ENCODE measurements at places on chromosomes 4 and X.

DNA sequence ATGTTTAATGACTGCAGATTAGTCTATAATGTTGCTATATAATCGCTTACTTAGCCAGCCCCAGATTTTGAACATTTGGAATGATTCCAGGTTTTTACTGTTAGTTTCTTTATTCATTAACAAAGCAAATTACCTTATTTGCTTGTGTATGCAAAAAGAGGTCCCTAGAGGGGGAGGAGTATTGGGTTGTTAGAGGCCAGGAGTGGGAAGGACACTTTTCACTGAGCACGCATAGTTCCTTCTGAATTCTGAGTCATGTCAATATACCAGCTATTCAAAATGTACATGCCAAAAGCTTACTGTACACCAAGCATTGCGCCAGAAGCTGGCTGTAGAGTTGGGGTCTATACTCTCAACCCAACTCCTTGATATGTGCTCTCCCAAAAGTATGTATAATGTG lies 5.1 kb upstream of the DGAT2L6 start:
- DNase-seq, result no peak

- no peak for DNase-seq
Measured at GRCh38 chrX:72142094-72142793, 10.5 kb upstream of the RTL5 start.

GRCh38 chr4:156476359-156476758 lies 495.2 kb downstream of the PDGFC start:
- peak; percentile 96 for DNase-seq

DNA sequence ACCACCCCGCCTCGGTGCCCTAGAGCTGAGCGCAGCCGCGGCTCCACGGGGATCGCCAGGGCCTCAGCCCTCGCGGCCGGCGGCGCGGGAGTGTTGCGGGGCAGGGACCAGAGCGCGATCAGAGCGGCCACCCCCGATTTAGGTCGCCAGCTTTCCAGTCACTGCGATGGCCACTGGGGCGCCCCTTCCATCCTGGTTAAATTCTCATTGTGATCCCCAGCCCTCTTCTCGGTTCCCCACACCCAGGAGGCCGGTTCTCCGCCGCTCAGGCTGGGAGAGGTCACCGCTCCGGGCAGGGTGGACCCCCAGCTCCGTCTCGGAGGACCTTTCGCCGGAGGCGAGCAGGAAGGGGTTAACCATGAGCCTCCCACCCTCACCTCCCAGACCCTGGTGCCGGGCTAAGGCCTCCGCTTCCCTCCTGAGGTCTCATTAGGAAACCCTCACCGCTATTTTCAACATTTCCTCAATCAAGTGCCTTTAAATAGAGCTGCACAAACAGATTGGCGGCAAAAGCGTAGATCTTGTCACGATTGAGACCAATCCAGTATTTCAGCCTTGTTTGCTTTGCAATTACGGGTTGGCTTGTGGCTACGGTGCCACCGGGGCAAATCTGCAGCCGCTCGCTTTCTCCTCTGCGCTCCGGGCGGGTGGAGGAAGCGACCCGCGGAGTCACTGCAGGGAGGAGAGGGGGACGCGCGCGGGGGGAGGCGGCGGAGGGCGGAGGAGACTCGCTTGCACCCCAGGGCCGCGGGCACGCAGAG lies 8.3 kb upstream of the HAND2 start:
- no peak for DNase-seq

DNA sequence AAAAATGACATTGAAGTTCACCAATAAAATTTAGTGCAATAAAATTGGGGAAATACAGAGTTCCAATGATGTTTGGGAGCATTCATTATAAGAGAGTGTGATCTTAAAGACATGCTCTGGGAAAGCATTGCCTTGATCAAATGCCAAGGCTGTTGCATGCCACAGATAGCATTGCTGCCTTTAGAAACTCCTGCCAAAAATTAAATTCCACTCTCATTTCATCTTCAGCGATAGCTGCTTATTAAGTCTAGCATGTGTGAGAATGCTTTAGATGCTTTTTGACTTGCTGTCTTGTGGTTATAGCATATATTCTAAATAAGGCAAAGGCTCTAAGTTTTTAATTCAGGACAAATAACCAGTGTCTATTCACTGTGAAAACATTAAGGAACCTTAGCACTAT lies 49.3 kb downstream of the NPNT start:
- peak; percentile 94 for DNase-seq

- no peak for DNase-seq
Measured at GRCh38 chr4:71382900-71383560, 44.2 kb downstream of the SLC4A4 start.

DNA sequence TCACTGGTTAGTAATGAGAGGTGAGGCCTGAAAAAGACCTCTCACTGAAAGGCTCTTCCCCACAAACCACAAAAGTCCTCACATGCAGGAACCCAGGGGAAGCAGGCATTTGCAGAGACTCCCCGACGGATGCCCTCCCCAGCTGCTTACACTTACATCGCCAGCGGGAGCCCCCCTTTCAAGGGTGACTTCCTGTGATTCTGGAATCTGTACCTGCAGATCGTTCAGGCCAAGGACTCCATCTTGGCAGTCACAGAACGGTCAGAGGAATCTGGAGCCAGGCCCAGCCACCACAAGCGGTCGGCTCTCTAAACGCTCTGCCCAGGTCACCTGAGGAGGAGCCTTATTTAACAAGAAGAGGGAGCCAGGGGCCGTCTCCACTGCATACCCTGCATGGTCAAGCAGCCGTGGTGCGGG lies 71.3 kb upstream of the STS start:
- no peak for DNase-seq

DNA sequence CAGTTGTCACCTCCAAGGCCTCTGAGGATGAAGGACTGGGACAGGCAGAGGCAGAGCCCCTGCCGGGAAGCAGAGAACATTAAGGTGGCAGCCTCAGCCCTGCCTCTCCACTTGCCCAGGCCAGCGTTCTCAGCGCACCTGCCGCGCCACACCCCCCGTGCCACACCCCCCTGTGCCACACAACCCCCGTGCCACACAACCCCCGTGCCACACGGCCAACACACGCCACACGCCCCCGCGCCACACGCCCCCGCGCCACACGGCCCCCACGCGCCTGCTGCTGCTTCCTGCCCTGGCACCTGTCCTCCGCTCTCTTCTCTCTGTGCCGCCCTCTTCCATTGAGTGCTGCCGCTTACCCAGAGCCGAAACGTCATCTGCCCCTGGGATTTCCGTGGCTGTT lies 58.0 kb upstream of the ZFP42 start:
- DNase-seq, result no peak

GRCh38 chrX:138877746-138878145 lies 166.2 kb upstream of the FGF13 start:
- DNase-seq, result no peak

GRCh38 chr4:157004279-157005161 lies 32.9 kb upstream of the PDGFC start:
- no peak for DNase-seq

- no peak for DNase-seq
Measured at GRCh38 chr4:169420291-169420690, 149.5 kb upstream of the SH3RF1 start.

DNA sequence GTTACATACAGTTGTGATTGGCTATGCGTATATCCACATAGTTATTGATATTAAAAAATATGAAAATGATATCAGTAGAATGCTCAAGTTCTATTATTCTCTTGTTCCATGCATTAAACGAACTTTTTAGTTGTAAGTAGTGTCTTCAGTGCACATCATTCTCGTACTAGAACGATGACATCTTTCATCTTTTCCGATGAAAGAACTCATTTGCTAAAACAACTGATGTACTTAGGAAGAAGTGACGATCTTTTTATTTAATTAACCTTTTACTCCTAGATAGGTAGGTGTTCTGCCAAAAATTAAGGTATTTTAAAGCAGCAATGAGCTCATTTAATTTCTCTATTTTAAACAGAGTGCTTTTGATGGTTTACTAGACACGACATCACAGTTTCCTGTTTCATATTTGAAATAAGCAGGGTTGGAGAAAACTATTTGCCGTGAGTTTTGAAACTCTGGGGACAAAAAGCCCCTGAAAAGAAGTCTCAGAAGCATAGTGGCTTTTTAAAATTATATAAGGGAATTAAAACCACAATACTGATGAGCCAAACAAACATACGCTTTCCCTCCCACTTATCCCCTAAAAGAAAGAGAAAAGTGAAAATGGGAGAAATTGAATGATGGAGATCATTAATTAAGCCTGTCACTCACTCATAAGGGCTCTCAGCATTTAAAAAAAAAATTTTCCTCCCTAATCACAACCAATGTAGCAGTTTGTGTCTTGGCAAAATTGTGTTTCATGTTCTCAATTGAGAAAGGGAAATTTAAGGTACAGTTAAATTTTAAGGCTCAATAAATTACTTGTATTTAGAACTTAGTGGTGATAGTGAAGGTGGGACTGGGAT lies 25.6 kb downstream of the SPRY1 start:
- no peak for DNase-seq

GRCh38 chrX:42151808-42152207 lies 228.5 kb upstream of the CASK start:
- DNase-seq, result no peak

GRCh38 chrX:150757371-150757770 lies 64.2 kb downstream of the MTMR1 start:
- no peak for DNase-seq

- no peak for DNase-seq
Measured at GRCh38 chr4:38535717-38536116, 128.3 kb upstream of the KLF3 start.

DNA sequence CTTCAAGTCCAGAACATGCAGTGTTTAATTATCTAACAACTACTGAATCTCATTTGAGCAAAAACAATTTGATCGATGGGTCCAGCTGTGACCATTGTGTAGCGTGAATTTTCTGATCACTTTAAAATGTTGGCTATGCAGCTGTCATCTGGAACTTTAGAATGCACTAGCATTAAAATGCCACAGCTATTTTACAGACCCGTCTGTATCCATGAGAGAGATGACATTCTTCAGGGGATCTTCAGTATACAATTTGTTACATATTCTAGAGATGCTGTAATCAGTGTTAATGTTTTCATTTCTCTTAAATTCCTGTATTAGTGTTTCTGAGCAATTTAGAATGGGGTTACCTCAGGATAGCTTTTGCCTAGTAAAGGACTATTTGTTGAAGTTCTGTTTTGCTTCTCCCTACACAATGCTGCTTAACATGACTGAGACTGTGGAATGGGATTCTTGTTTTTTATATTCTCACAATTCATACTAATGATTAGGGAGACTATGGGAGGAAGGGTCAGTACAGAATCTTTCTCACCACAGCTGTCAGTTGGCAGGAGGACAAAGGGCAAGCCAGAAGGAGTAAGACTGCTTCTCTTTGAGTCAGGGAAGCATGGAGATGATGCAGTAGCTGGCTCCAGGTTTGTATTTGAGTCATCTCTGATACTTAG lies 13.2 kb upstream of the CTSO start:
- no peak for DNase-seq

GRCh38 chr4:7595934-7596461 lies 161.3 kb upstream of the PSAPL1 start:
- no peak for DNase-seq

GRCh38 chr4:62619971-62620370 lies 1419.8 kb downstream of the ADGRL3 start:
- DNase-seq, result no peak

- no peak for DNase-seq
Measured at GRCh38 chr4:40471923-40472322, 136.8 kb downstream of the CHRNA9 start.

DNA sequence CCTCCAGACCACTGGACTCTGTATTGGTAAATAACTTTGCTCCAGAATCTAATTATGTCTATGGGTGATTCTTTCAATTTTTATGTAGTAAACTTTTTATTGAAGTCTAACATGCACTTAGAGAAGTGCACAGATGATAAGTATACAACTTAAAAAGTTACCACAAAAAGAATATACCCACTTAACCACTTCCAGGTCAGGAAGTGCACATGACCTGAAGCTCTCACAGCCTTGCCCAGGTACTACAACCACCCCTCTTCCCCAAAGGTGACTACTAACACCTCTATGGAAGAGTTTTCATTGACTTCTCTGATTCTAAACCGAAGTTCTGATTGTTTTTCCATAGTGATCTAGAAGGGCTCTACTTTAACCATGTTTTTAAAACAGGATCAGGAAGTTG lies 43.6 kb upstream of the SPRY1 start:
- no peak for DNase-seq

GRCh38 chrX:120120223-120120622 lies 4.5 kb upstream of the RHOXF1 start:
- no peak for DNase-seq

- no peak for DNase-seq
Measured at GRCh38 chr4:82225030-82225429, 148.8 kb downstream of the HNRNPD start.

DNA sequence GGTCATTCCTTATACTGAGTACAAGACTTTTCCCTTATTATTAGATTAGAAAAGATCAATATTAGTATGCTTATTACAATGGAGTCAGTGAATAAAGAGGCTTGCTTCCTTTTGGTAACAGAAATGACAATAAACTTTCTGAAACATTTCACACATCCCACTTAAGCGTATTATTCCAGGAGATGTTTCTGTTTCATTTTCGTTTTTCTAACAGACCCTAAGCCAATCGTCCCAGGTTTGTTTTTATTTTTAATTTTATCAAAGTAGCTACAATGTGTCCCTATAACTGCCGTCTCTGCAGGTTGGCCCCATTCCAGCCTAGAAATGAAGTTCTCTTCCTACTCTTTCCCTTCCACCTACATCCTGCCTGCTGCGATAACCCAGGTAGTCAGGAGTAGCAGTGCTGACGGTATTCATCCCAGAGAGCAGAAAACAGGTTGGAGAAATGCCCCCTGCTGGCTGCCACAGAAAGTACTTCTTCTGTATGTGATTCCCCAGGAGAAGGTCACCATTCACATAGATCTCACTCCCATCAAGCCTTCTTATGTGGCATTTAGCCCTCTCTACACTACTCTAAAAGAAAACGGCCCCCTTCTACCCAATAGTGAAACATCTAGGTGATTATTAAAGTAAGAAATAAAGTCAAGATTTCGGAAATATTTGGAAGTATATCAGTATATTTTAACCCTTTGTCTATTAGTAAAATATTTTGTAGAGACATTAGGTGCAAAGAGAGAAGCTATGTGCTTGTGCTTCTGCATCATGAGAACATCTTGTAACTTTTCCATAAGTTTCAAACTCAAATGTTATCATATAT lies 40.4 kb downstream of the ENPEP start:
- no peak for DNase-seq

- DNase-seq, result no peak
Measured at GRCh38 chr4:176273736-176274135, 4.7 kb upstream of the ASB5 start.

GRCh38 chr4:58749206-58749605 lies 1639.0 kb upstream of the IGFBP7 start:
- DNase-seq, result no peak

GRCh38 chrX:53287493-53288138 lies 6.2 kb upstream of the IQSEC2 start:
- no peak for DNase-seq

DNA sequence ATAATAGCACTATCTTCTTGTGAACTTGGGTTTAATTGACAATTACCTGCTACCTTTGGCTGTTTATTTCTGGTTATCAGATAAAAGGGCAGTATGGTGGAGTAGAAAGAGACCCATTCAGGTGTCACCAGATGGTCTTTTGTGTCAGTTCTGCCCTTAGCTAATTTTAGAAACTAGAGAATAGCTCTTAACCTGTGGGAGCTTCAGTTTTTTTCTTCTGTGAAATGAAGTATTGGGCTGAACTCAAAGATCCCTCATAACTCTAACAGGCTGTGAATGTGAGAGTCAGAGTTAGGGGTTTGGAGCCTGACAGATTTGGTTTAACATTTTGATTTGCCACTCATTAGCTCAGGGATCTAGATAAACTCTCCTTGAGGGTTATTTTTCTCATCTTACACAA lies 335.2 kb downstream of the PPP1R2C start:
- DNase-seq, result no peak
